ENCODE measurements at places on chromosomes 2 and 18.

- no peak for DNase-seq
Measured at GRCh38 chr2:208017721-208018120, 7.6 kb downstream of the PLEKHM3 start.

- DNase-seq, result no peak
Measured at GRCh38 chr18:78566065-78566464, 413.6 kb upstream of the SALL3 start.

- no peak for DNase-seq
Measured at GRCh38 chr18:72075040-72075439, 469.1 kb downstream of the CBLN2 start.

- no peak for DNase-seq
Measured at GRCh38 chr2:163736433-163737189, 803 bp upstream of the FIGN start.

DNA sequence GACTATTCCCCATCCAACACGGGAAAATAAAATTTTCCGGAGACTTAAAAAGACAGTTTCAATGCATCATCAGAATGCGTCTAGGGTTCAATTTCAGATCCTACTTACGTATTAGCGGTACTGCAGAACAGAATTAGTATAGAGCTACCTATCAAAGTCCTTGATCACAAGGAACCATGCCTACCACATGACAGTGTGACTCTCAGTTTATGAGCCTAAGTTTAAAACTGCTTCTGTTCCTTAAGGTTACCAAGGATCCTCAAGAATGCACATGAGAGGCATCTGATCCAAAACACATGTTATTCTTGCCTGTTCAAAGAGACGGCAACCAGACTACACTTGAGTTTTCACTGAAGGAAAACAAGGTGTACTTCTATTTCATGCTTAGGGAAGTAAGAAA lies 369.7 kb downstream of the EPHA4 start:
- no peak for DNase-seq

- DNase-seq, result no peak
Measured at GRCh38 chr18:77057006-77057395, 75.6 kb downstream of the MBP start.

DNA sequence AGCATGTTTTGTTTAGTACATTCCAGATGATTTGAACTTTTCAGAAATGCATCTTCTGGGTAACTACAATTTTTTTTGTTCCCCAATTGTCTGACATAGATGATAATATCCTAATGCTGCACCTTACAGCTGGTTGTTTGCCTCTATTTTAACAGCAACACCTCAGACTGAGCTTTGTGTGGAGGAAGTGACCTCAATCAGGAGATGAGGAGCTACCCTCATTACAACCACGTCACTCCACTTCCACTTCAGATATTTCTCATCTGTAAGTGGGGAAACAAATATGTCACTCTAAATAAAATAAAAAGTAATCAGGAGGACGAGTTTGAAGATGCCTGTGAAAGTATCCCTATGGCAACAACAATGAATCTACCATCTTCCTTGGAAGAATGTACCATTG lies 12.1 kb upstream of the SRSF7 start:
- DNase-seq, result no peak

DNA sequence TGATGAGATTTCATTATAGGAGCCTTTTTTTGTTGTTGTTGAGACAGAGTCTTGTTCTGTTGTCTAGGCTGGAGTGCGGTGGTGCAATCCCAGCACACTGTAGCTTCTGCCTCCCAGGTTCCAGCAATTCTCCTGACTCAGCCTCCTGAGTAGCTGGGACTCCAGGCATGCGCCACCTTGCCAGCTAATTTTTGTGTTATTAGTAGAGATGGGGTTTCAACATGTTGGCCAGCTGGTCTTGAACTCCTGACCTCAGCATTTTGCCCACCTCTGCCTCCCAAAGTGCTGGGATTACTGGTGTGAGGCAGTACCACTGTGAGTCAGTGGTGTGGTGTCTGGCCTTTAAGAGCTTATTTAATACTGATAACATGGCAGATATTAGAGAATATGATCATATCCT lies 60.1 kb downstream of the MOB4 start:
- no peak for DNase-seq

All from activated gamma-delta T cell (primary cell).